ENCODE measurements at places on chromosomes 1 and 21.

- no peak for DNase-seq
These were observed 49.5 kb upstream of the TENT5C start for GRCh38 chr1:117556341-117556740.

DNA sequence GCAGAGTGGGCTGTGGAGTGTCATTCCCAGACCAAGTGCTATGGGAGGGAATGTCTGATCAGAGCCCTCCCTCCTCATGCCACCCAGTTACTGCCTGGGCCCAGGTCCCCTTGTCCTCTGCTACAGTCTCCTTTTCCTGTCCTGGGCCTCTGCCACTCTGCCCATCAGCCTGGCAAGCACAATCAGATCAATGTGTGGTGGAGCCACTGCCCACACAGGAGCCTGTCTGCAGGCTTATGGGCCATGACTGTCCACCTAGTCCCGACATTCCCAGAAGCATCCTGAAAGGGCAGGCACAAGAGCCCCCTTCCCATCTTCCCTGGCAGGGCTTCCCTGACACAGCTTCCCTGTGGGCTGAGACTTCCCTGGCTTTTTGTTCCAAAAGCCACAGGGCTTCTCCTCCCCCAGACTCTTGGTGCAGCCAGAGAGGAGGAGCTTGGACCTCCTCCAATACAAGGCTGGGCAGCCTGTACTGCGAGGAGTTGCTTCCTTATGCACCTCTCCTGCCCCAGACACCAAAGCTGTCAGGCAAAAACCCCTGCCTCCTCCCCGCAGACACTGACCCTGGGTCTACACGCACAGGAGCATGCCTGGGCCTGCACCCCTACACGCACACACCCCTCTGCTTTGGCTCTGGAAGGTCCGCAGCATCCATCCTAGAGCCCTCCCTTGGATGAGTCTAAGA, 29.2 kb upstream of the CNTN2 start:
- DNase-seq, result no peak

- no peak for DNase-seq
These were observed 425.5 kb downstream of the KCTD3 start for GRCh38 chr1:215992620-215993019.

DNA sequence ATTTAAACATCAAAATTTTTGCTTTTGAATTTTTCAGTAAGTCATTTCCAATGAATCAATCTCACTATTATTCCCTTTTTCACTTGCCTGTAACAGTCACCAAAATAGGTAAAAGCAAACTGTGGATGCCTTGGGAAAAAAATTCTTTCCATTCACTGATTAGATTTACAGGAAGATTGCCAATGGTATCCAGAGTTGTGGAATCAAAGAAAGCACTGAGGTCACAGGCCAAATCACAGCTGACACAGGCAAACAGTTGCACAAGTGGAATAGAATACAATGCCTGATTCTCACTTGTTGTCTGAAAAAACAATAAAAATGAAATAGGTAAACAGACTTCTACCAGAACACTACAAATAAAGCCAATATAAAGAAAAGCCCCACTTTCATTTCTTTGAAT, 48.4 kb downstream of the LTN1 start:
- DNase-seq, result no peak

DNA sequence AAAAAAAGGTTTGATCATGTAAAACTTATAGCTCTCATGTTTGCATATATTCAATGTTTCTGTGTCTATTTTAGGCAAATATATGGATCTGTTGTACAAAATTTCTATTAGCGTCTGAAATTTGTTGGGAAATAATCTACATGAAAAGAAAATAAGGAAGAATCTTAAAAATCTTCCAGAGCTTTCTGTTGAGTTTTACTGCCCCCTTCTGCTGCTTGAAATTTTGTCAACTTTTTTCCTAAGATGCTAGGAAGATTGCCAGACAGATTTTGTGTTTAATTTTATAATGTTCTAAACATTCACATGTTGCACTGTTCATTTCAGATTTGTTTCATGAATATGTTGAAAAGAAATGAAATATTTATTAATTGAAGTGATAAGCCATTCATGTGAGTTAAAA, 2.5 kb upstream of the PTGS2 start:
- DNase-seq, result no peak

- no peak for DNase-seq
These were observed 9.3 kb downstream of the IRF2BP2 start for GRCh38 chr1:234600418-234601281.

DNA sequence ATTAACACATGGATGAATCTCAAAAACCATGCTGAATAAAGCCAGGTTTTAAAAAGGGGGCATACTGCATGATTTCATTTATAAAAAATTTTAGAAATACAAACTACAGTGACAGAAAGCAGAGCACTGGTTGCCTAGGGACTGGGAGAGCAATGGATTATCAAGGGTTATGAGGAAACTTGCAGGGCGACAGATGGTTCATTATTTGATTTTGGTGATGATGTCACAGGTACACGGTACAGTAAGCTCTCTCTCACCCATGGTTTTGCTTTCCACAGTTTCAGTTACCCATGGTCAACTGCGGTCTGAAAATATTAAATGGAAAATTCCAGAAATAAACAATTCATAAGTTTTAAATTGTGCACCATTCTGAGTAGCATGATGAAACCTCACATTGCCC, 14.1 kb downstream of the VAMP4 start:
- no peak for DNase-seq

DNA sequence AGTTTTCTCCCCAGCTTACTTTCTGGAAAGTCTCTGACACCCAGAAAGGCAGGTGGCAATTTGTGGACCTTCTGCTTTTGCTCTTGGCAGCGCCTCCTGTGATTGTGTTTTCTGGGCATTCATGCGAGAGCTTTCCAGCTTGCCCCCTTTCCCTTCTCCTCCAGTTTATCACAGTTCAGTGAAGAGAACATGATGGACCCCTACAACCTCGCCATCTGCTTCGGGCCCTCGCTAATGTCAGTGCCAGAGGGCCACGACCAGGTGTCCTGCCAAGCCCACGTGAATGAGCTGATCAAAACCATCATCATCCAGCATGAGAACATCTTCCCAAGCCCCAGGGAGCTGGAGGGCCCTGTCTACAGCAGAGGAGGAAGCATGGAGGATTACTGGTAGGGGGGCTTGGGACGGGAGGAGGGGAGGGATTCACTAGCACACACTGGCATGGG, 24.3 kb upstream of the IKBKE start:
- DNase-seq, result no peak

DNA sequence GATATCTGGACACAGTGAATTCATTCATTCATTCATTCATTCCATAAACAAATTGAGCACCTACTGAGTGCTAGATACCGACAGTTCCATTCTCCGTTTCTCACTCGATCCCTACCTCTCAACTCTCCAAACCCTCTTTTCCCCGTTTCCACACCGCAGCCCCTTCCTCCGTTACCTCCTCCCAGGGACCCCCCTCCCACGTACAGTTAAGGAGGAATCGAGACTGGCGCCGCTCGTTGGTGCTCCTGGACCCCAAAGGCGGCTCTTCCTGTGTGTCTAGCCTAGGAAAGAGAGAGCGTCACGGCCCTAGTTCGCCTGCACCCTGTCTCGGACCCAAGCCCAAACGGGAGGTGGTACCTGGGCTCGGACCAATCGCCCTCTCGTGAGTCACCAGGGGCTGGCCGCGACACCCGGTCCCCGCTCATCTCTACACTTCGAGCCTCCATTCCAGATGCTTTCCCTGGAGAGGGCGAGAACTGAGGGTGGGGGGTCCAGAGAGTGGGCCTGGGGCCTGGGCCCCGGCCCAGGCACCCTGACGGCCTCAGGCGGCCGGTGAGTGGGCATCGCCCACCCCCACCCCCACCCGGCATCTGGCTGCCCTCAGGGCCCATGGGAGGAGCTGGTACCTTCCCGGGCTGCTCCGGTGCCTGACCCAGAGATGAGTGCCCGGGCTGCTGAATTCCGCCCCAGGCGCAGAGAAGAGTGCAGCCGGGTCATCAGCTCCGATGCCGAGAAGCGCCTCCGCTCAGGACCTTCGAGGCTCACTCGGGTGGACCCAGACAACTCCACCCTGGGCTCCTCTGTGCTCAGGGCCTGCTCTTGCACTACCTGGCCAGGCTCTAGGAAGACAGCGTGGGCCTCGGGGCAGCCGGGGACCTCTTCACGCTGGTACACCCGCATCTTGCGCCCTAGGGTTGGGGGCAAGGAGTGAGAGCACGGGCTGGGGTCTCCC, 4.9 kb downstream of the ARHGEF19 start:
- DNase-seq, result no peak

DNA sequence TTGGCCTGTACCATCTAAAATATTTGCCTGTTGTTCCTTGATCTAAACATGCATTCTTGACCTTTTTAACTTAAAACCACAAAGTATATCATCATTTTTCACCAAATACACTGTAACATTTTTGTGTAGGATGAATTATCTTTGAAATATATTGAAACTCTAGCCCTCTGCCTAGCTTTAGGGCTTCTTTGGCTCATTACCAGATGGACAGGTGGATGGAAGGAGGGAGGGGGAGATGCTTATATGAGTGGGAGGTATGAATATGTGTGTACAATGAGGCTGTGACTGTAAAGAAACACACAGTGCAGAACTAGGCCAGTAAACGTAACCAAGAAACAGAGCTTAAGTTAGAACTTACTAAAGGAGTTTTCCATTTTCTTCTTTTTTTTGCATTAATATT, 118.5 kb downstream of the ESRRG start:
- DNase-seq, result no peak

DNA sequence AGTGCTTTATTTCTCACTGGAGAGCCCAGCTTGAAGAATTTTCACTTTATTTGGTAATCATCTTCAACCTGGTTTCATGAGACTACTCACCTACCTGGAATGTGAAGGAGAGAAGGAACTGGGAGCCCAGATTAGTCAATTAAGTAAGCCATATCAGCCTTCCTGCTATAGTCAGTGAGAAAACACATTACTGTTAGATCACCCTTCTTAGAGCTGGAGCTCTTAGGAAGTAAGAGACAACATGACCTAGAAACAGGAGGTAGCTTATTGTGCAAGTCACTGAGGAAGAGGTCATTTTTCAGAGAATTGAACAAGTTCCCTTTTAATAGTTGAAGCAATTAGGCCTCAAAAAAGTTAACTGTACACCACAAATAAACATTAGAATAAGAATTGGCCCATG, 49.2 kb upstream of the TEKT2 start:
- no peak for DNase-seq

DNA sequence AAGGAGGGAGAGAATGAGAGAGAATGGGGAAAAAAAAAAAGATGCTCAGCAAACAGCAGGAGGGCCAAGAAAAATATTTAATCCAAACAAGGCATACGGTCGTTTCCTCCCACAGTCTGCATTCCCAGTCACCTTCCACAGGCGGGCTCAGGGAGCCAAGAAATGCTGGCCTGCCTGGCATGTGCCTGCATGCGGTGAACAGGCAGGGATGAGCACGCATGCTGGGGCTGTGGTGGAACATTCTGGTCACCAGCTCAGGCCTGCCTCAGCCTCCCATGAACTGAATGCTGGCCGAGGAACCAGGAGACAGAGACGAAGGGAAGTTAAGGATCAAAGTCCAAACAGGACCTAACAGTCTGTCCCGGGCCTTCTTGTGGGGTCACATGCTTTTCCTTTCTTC, 335.3 kb downstream of the ASTN1 start:
- no peak for DNase-seq

GRCh38 chr1:17837233-17838030, 82.3 kb downstream of the ACTL8 start:
- DNase-seq, result no peak

GRCh38 chr1:46718340-46718726, 581 bp downstream of the EFCAB14 start:
- no peak for DNase-seq

GRCh38 chr1:244836135-244836521, 670 bp downstream of the COX20 start:
- no peak for DNase-seq

DNA sequence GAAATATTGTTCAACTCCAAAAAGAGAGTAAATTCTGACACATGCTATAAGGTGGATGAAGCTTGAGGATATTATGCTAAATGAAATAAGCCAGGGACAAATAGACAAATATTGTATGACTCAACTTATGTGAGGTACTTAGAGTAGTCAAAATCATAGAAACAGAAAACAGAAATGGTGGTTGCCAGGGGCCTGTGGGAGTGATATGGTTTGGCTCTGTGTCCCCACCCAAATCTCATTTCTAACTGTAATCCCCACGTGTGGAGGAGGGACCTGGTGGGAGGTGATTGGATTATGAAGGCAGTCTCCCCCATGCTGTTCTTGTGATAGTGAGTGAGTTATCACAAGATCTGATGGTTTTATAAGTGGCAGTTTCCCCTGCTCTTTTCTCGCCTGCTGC, 24.7 kb upstream of the DISP1 start:
- no peak for DNase-seq

DNA sequence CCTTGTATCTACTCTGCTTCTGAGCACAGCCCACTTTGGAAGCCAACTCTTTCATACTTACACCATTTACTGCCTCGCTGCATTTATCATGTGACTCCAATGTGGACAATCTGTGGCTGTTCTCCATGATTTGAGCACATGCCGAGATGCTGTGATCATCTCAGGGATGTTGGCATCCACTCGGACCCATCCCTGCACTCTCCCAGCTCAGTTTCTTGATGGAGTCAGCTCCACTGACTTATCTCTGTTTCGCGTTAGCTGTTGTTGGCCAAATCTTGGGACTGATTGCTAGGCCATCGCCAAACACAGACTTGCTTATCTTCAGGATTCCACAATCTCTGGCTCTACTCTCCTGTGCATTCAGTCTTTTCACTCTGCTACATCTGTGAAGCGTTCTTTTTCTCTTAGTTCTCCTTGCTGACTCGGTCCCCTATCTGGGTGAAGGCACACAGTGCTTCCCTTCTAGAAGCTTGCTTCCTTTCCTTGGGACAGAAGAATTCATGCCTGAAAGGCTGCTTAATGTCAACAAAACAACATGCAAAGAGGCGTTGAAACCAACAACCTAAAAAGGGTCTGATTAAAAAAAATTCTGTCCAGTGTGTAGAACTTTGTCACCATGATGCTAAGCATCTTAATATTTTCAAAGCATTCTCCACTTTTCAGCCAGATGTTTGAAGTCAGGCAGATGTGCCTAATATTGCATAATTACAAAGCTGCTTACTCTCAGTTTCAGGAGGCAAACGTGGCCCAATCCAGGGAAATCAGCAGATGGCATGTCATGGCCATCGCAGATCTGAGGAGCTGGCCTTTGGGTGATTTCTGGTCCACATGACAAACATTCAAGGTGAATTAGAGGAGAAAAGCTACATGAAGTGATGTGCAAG, 120.7 kb downstream of the NGF start:
- DNase-seq, result no peak

GRCh38 chr1:203627398-203627797, 766 bp downstream of the ATP2B4 start:
- DNase-seq, result no peak

- no peak for DNase-seq
These were observed 3.9 kb upstream of the HES4 start for GRCh38 chr1:1003618-1004419.

GRCh38 chr1:195574511-195574910, 1033.7 kb downstream of the KCNT2 start:
- DNase-seq, result no peak
